ENCODE measurements at places on chromosomes 13 and 19.

DNA sequence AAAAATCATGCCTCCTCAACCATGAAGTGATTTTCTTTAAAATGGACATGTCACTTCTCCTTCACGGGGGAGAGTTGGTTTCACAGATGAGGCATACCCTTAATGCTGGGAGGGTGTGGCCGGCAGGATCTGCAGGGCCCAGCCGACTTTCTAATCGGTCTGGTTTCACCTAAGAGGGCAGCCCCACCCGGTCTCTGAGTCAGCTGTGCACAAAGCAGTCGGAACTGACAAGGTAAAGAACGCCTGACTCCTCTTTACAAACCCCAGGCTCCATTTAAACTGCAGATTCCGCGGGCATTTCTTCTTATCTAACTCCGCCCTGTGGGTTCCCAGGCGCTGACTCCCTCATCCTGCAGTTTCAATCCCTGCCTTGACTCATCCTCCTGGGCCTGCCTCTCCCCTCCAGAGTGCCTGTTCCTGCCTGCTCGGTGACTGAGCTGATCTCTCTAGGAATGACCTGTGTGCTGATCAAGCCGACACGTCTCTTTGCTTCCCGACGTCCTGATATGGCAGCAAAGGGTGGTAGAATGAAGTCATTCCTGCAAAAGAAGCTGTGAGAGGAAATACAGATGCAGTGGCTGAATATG, 63.4 kb downstream of the EFNB2 start:
- DNase-seq, result peak; percentile 62

DNA sequence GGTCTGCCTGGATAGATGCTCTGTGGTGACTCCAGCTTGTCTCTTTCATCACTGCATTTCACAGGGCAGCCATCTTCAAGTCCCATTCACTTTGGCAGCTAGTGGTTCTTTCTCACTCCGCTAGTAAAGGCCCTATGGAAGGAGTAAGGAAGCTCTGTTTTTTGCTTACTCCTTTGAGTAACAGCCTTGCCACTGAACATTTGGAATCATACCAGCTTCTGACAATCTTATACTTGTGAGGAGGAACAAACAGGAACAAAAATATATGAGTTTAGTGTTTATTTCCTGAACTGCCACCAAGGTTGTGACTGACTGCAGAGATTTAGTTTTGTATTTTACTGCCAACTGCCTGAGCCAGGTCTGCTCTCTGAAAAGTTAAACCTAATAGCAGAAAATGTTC, 38.7 kb downstream of the KCTD4 start:
- DNase-seq, result no peak

GRCh38 chr19:51808333-51808986, 13.5 kb downstream of the FPR3 start:
- DNase-seq, result no peak

- no peak for DNase-seq
Measured at GRCh38 chr13:25268561-25268960, 18.7 kb downstream of the MTMR6 start.

- DNase-seq, result no peak
Measured at GRCh38 chr13:108426893-108427292, 157.4 kb downstream of the TNFSF13B start.
